AG10803 (cell line): ENCODE measurements at places on chromosomes 7 and 10.
A peak's percentile ranks its signal among the peaks of the same experiment; 100 is the strongest.

DNA sequence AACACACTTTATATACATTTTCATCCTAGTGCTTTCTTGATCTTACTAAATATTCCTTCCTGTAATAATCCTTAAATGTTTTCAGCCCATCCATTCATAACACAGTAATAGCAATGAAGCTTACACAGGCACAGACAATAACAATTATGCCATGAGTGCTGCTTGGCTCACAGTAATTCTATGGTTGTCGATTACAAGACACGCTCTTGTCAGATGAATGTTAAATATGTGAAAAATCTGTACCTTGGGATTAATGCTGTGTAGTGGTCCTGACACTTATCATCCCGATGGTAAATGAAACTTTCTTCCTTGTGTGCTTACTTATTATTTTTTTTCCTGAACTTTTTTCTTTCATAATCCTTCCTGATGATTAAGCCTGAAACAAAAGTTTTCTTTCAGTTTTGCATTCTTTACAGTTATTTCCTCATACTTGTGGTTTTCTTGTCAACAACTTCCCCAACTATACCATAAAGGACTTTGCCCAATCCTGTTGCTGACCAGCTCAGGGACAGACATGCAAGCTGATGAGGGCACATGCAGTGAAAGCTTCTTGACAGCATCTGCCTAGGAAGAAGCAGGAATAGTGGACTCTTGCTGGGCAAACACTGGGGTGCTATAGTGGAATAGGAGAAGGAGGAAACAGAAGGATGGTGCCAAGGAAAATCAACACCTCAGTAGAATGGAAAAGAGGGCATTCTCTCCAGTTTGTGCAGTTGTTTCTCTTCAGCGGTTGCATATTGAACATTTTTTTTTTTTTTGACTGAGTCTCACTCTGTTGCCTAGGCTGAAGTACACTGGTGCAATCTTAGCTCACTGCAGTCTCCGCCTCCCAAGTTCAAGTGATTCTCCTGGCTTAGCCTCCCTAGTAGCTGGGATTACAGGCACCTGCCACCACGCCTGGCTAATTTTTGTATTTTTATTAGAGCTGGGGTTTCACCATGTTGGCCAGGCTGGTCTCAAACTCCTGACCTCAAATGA is 6.7 kb upstream of the MGAM2 start:
- DNase-seq = no peak

DNA sequence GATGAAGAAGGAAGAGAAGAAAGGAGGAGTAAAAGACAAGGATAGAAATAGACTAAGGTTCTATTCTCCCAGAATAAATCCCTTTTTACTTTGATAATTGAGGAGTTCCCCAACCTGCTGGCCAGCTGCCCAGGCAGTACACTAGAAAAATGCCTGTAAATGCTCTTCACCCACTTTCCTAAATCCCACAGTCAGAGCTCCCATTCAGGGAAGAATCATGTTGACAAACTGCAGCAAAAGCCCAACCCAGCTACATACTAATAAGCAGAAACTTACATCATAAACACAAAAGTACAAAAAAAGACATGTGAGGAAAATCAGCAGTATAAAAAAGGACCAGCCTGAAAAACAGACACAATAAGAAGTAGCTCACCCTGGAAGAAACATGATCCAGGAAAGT is 15.8 kb upstream of the KDM7A start:
- no peak for DNase-seq

DNA sequence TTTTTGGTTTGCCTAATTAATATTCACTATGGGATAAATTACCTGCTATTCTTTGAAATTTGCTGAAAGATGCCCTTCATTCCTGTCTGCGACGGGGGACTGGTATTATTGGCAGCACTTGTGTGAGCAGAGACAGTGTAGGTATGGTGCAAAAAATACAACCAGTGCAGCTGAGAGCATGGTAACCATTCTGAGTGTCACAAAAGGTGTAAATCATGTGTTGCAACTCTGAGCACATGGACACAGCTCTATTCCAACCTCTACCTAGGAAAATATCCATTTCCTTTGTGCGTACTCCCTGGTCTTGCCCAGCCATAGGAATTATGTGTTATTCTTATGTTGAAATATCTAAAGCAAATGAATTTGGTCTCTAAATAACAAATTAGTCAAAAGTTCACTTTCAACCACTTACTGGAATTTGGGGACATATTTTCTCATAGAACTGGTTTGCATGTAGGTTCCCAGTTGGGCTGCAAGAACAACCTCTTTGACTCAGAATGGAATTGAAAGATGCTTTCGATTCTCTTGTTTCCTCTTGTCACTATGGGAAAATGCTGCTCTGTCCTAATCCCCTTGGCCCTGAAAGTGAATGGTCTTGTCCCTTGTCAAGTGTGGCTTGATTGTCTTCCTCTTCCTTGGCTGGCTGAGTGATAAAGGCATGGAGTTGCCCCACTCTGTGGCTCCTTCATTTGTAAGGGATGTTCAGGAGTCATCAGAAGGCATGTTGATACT is 57.0 kb downstream of the CELF2 start:
- no peak for DNase-seq

GRCh38 chr10:24759672-24760071 is 36.0 kb upstream of the ARHGAP21 start:
- no peak for DNase-seq

- DNase-seq = peak; percentile 12
Observed at GRCh38 chr10:118210276-118210675, 131.8 kb downstream of the FAM204A start.

DNA sequence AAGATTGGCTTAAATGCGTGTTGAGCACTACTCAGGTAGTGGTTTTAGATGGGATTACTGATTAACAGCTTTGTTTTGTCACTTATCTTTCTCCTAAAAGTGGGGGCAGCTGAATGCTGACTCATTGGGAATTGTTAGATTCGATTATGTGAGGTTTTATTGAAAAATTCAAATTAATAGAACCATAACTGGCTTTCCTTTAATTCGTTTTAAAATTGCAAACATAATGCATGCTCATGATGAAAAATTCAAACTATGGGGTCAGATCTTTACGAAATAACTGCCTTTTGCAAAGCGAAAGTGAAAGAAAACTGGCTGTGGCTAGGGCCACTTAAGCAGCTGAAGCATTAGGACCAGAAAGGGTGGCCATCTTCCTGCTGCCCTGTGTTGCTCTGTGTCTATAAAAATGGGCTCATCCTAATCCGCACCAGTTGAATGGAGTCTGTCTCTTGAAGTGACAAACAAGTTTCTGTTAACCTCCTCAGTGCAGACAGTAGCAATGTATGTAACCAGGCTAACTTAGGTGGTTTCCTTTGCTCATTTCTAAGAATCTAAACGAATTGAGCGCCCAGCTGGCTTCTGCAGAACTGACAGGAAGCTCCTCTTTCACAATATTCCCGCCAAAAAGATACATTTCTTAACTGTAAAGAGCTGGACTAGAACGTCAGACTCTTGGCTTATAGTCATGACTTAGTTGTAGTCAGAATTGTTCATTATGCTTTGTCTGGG is 27.8 kb downstream of the DENND10 start:
- peak; percentile 18 for DNase-seq

- DNase-seq = peak; percentile 95
Observed at GRCh38 chr7:17234398-17235031, 63.9 kb upstream of the AHR start.

GRCh38 chr7:128121711-128122530 is 90.7 kb upstream of the LRRC4 start:
- peak; percentile 16 for DNase-seq

DNA sequence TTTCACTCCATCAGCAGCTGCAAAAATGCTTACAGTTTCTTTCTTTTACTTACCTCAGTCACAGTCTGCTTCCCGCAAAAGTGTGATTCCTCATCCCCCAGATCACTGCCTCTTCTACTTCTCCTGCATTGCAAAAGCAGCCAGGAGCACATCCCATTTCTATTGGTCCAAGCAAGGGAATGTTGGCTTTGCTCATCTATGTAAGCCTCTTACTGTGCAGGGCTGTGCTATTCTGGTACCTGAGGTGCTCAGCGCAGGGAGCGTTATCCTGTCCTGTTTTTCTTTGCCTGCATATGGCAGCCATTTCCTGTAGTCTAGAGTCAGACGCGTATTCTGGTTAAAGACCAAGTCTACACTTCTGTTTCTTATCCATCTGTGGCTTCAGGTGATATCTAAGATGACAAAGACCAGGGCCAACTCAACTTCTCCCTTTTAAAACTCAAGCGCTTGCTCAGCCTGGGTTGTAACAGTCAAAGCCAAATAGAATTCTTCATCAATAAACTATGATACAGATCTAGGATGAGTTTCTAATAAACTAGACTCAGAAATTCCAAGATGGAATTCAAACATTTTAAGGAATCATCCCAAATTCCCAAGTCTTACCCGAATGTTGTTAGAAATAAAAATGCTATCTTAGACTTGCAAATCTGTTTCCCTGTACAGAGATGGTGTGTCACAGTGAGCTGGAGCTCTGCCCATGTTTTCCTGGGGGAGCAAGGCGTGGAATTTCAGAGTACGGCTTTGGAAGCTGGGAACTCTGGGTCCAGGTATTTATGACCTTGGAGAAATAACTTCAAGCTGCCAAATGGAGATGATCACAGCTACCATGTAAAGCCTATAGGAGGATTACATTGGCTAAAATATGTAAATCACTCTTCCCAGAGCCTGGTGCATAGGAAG is 6.1 kb upstream of the RBM17 start:
- no peak for DNase-seq

DNA sequence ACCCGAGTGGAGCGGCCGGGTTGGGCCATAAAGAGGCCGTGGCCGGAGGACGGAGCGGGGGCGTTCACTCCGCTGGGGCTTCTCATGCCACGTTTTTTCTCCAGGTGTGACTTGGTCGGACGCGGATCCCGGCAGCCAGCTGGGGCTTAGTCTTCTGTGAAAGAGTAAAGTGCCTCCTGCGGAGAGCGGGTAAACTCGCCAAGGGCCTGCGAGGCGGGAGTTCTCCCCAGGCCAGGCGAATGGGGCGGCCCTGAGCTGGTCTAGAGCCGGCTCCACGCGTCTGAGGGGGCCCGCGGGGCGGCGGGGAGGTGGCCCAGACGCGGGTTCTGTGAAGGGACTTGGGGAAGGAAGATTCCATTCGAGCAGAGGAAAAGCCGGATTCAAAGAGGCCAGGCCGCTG is 86.3 kb upstream of the VIPR2 start:
- no peak for DNase-seq

- no peak for DNase-seq
Observed at GRCh38 chr10:47077386-47077785, 166.2 kb downstream of the PTPN20 start.

- no peak for DNase-seq
Observed at GRCh38 chr7:140239653-140239935, 62.8 kb upstream of the KDM7A start.

DNA sequence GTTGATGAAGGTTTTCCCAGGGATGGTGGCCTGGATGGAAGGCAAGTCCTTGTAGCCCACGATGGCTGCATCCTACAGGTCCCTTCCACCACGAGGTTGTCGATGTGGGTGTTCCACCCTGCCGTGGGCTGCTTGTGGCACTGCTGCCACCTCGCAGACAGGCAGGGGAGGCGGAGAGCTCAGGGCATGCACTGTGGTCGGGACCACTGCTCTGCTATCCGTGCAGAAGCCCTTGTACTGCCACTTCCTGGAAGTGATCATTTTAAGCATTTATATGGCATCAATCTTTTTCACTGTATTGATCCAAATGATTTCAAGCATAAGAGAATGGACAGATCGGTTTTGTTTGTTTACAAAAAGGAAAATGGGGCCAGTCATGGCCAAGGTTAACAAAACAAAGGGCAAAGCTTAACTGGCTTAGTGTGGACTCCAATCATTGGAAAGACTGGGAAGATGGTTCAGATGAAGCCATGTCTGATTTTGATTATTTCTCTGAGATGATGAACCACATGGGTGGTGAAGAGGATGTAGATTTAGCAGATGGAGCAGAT is 8.2 kb upstream of the CYP17A1 start:
- no peak for DNase-seq

DNA sequence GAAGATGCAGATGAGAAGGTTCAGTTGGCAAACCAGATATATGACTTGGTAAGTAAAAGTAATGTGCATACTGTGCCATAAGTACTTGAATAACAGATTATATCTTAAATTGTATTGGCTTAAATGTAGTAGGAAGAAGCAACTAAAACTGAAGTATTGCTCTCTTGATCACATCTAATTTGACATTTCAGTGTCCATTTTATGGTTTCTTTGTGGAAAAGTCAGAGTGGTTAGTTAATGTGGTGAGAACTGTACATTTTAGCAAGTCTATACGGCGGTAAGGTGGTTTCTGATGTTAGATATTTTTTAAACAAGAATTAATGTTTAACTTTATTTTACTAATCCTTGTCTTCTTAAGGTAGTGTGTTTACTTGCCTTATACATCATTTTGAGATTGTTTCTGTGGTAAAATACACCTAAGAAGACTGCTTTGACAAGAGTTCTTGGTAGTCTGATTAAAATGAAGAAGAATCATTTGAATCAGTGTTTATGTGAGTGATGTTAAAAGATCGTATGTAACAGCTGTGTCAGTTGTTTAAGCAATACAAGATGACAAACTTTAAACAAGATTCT is 5.1 kb downstream of the ING3 start:
- DNase-seq = no peak

DNA sequence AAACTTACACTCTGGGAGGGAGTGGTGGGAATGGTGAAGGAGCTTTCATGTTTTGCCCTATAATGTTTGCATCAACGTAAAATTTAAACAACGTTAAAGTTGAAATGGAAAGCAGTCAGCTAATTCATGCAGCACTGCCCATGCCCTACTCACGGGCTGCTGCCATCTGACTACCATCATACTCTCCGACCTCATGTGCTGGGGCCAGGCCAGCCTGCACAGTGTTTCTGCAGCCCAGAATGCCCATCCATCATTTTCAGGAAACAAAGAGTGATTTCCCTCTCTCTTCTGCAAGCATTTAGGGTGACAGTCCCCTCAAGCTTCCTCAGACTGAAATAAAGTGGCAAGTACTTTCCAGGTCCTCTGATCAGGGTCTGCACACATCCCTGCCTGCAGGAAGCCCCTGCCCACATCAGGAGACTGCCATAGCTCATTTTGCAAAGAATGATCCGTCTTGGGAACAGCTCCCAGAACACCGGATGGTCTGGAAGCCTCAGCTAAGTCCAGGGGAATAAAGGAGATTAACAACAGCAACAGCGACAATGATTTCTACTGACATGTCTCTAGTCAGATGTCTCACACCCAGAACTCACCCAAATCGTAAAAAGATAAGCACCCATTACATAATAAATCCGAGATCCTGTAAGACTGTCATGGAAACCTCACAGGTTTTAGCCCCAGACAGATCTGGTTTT is 40.3 kb downstream of the ARHGAP22 start:
- DNase-seq = no peak
